ENCODE measurements at places on chromosomes 12 and 14.
A peak's percentile ranks its signal among the peaks of the same experiment; 100 is the strongest.

- DNase-seq: no peak
These were observed 27.3 kb downstream of the ABCD2 start for GRCh38 chr12:39592295-39592694.

DNA sequence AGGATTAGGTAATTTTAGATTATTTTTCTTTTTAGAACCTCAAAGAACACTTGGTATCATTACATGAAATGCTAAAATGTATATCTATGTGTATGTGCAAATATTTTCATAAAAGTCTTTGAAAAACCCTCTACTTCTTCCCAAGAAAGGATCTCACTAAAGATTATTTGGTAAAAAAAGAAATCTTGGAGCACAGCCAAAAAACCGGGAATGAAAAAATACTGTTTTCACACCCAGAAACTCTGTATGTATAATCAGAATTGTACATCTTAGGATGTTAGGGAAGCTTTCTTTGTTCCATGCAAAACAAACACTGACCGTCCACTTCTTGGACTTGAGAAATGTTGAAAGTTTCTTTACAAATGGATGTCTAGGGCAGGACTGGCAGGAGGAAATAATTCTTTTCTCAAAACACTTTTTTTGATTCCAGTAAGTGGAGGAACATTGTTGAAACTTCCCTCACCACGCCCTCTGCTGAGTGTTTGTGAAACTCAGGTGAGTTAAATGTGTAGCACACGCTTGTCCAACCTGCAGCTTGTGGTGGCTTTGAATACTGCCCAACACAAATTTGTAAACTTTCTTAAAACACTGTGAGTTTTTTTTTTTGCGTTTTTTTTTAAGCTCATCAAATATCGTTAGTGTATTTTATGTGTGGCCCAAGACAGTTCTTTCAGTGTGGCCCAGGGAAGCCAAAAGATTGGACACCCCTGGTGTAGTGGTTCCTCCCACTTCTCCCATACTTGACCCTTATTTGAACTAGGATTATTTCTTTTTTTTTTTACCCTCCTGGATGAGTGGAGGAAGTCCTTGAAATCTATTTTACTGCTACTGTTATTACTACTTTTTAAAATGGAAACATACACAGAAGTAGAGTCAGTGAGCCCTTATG is 26.6 kb downstream of the FBXO34 start:
- DNase-seq: no peak

DNA sequence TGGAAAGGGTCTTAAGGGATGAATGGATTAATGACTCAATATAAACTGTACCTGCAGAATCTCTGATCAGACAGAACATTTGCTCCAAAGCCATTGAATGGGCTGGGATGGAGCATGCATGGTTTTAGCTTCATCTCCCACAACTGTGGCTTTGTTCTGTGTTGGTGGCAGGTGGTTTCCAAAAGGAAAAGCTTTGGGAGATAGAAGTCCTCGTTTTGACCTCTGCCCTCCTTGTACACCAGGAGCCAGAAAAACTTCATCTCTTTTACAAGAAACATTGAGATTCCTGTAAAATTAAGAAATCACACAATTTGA is 39.5 kb downstream of the GPR65 start:
- no peak for DNase-seq

DNA sequence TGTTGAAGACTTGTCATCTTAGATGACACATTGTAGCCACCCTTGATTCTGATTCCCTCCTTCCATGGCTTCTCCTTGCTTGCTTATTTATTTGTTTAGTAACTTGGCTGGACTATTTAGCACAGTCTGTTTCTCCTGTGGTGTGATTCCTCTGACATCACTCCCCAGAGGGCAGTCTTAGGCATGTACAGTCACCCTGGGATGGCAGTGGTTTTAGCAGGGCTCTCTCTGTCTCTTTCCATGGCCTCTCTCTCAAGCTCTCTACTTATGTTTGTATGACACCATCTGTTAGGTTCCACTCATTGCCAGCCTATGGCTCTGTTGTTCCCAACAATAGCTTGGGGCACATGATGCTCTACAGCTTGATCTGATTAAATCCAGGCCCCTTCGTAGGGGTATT is 158.3 kb downstream of the ADGRD1 start:
- DNase-seq: no peak

- no peak for DNase-seq
These were observed 102.3 kb downstream of the SLC25A47 start for GRCh38 chr14:100425429-100425827.

GRCh38 chr12:47277972-47278448 is 198.3 kb upstream of the AMIGO2 start:
- peak; percentile 46 for DNase-seq

DNA sequence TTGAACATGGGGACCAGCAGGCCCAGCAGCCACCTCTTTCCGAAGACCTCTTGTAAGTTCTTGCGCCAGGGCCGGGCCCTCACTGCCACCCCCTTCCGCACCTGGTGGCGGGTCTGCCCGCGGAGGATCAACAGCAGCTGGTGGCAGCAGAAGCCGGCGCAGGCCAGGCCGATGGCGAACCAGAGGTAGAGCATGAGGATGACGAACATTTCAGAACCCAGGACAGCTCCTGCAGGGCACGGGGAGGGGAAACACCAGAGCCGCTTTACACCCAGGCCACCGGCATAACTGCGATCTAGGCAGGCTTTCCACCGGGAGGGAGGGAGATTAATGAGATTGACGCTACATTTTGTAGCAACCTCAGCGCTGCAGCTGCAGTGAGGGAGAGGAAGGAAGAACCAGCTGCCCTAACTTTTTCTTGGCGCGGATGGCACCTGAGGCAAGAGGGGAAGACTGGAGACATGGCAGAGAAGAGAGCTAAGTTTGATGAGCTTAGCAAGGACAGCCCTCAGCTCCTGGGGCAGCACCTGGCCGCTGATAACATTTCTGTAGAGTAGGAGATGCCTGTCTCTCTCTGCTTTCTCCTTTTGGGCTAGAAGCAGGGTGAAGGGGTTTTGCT is 7.8 kb downstream of the ZDHHC22 start:
- DNase-seq: no peak

DNA sequence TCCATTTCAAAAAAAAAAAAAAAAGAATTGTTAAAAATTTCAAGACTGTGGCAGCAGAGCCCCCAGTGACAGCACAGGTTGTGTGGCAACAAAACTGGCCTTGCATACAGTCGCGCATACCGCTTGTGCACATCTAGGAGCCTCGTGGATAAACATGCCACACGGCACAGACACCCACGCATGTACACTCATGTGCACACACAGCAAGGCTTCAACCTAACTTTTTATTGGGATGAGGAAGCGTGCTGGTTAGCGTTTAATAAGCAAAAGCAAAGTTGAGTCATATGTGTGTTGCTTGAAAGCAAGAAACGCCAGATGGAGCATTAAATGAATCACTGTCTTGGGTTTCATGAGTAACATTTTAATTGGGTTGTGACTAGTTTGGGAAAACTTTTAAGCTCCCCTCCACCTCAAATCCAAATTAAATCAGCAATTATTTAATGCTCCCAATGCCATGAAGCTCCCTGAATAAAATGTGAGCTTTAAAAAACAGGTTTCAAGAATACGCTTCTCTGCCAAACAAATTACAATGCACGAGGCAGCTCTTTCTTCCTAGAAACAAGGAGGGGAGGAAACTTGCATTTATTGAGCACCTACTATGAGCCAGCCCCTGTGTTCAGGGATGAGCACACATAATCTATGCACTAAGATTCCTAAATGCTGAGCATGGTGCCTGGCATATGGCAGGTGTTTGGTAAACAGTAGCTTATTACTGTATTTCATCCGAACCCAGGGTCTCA is 35.7 kb upstream of the EML1 start:
- peak; percentile 79 for DNase-seq

GRCh38 chr14:51276605-51277004 is 36.6 kb downstream of the TMX1 start:
- DNase-seq: no peak

GRCh38 chr12:3107954-3108353 is 30.8 kb downstream of the TSPAN9 start:
- DNase-seq: no peak

- no peak for DNase-seq
These were observed 616.5 kb downstream of the TRHDE start for GRCh38 chr12:72888693-72889092.

GRCh38 chr14:82766123-82766522 is 1232.5 kb upstream of the SEL1L start:
- DNase-seq: no peak

GRCh38 chr14:70641548-70642302 is at the start of gene TTC9:
Gene TTC9 (plus strand): TSS chr14:70641916. CDS start chr14:70642130, 214 bp downstream.
- no peak for DNase-seq

GRCh38 chr12:5807090-5807414 is 138.0 kb downstream of the ANO2 start:
- no peak for DNase-seq

GRCh38 chr12:43222796-43223195 is 329.2 kb downstream of the ADAMTS20 start:
- no peak for DNase-seq

DNA sequence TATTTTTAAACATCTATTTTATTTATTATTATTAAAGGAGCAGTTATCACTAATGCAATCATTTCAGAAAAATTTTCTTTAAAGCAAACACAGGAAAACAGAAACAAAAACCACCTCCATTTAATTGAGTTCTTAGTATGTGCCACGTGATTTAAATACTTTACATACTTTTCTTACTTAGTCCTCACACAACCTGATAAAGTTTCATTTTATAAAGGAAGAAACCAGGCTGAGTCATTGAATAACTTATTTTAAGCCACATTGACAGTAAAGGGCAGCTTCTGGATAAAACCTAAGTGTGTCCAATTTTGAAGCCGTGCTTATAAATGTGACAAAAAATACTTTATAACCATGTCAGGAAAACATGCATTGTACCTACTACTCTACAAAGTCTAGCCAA is 57.1 kb upstream of the PCED1B start:
- DNase-seq: no peak

DNA sequence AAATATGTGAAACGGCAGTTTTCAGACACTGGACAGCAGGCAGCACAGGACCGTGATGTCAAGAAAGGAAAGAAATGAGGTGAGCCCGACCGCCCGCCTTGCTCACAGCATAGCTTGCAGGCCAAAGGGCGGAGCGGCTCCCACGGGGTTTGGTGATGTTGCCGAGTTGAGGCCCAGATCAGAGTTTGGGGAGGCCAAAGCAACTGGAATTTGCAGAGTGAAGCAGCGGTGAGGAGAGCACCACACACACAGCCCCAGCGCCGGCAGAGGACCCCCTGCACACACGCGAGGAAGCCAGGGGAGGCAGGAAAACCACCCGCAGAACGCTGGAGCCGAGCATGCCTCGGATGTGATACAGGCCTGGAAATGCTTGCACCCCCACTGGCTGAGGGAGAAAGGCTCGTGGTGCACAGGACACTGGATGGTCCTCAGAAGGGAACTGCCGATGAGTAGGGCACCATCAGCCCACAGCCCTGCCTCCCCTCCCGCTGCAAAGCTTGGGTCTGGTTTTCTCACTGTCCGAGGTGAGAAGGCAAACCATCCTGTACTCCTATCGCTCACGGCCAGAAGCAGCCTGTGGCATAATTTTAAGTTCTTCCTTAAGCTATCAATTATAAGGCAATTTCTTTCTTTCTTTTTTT is 25.7 kb upstream of the PLD4 start:
- DNase-seq: no peak

DNA sequence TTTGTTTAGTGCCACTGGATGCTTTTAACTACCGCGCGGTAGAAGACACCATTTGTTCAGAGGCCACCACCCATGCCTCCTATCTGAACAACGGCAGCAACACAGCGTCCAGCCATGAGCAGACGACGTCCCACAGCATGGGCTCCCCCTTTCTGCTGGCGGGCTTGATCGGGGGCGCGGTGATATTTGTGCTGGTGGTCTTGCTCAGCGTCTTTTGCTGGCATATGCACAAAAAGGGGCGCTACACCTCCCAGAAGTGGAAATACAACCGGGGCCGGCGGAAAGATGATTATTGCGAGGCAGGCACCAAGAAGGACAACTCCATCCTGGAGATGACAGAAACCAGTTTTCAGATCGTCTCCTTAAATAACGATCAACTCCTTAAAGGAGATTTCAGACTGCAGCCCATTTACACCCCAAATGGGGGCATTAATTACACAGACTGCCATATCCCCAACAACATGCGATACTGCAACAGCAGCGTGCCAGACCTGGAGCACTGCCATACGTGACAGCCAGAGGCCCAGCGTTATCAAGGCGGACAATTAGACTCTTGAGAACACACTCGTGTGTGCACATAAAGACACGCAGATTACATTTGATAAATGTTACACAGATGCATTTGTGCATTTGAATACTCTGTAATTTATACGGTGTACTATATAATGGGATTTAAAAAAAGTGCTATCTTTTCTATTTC is 93.2 kb downstream of the FLRT2 start:
- no peak for DNase-seq

DNA sequence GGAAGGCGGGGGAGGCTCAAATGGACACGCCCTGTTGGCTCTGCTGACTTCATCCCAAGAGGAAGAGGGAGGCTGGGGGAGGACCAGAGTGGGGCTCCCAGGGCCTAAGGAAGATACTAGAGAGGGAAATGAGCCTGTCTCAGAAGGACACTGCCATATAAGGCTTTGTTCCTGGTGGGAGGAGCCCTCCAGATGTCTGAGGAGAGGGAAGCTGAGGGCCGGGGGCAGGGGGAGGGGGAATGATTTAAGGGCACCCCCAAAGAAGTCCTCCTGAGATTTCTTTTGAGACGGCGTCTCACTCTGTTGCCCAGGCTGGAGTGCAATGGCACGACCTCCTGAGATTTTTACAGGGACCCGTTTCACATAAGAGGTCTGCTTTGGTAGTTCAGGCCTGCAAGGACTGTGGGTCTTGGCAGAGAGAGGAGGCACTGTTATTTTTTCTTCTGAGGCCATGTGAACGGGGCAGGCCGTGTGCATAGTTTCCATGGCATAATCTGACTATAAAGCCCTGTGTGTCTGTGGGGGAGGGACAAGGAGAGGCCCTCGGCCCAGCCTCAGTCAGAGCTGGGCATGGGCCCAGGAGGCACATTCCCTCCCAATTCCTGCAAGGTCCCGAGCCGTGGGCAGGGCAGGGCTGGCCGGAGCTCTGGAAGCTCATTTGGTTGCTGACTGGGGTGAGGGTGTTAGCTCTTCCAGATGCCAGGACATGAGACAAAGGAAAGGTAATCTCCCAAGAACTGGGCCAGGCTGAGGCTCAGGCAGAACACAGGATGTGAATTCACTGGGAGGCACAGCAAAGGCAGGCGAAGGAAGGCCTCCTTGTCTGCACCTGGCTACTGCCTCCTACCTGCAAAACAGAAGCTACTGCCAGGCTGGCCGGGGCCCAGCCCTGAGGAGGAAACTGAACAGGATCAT is 22.2 kb upstream of the PLEKHG3 start:
- peak; percentile 41 for DNase-seq

GRCh38 chr12:80679346-80680131 is 27.9 kb upstream of the MYF6 start:
- no peak for DNase-seq

- DNase-seq: no peak
These were observed 36.3 kb downstream of the PLEKHG7 start for GRCh38 chr12:92739113-92739512.

DNA sequence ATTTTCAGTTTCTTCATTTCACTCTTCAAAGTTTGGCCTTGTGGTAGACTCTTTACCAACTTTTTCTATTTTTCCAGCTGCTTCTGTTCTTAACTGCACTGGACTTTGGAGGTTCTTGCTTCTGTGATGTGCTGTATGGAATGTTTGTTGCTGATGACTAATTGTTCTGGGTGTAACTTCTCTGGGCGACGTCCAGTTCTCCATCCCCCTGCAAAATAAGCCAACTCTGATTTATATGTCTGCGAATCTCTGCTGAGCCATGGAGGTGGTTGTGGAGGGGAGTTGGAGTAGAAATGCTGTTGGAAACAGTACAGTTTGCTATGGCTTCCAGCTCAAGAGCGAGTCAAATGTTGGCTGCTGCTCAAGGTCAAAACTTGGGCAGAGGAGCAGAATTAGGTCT is 113.9 kb upstream of the DYRK2 start:
- DNase-seq: peak; percentile 67

Measured in AG09319 (cell line).